Activated CD4-positive, alpha-beta memory T cell treated with anti-CD3 and anti-CD28 coated beads, Interleukin-2, amount 10 ng/mL, durations not matched to agents 7 days and 5 days (primary cell): ENCODE measurements at places on chromosomes 7 and 10. TPM values are rescaled to one million over a fixed set of nuclear protein-coding genes. Genes with fewer than 3 reads are reported as not detected.

Gene ATP6V0E2
- total RNA-seq: 52.3 TPM

Gene DDC
- total RNA-seq: not detected

Gene VPS37D
- 0.33 TPM for total RNA-seq

Gene SORCS1
- total RNA-seq: not detected

Gene GARIN1A
- total RNA-seq: 0.35 TPM

Gene KLF14
- not detected for total RNA-seq

Gene ACTL6B
- total RNA-seq: not detected

Gene UPK3BL2
- total RNA-seq: 13.2 TPM

Gene DLD
- total RNA-seq: 68.2 TPM

Gene BAMBI
- total RNA-seq: 0.23 TPM
